ENCODE measurements at places on chromosomes 6 and 20.

GRCh38 chr20:52150440-52151258 lies 40.9 kb downstream of the ZFP64 start:
- DNase-seq = no peak

DNA sequence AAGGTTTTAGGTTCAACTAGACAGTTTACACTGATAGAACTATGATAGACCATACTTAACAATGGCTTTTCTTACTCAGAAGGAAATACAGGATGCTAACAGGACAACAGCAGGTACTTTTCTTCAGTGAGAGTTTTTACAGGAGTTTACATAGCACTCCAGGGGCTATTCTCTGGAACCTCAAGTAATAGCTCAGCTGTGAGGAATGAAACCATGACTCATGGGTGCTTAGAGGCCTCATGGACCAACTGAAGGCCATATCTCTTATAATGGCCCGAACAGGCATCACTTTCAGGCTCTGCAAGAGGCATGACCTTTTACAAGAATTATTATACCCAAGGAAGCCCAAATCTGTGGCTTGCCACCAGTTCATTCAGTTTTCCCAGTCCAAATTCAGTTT lies 31.8 kb downstream of the TREML1 start:
- no peak for DNase-seq

DNA sequence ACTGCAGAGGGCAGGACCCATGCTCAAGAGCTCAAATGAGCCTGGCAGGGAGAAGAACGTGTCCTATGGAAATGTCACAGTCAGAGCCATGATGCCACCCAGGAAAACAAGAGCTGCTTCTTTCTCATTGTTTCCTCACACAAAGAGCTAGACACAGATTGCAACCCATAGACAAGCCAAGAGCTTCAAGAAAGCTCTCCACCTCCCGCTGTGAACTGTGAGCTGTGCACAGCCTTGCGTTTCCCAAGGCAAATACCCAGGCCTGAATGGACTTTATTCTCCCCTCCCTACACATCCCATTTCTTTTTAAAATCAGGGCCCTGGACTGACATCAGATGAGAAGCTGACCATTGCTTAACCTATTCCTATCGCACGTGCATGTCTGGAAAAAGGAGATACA lies 388.8 kb downstream of the RNGTT start:
- no peak for DNase-seq

DNA sequence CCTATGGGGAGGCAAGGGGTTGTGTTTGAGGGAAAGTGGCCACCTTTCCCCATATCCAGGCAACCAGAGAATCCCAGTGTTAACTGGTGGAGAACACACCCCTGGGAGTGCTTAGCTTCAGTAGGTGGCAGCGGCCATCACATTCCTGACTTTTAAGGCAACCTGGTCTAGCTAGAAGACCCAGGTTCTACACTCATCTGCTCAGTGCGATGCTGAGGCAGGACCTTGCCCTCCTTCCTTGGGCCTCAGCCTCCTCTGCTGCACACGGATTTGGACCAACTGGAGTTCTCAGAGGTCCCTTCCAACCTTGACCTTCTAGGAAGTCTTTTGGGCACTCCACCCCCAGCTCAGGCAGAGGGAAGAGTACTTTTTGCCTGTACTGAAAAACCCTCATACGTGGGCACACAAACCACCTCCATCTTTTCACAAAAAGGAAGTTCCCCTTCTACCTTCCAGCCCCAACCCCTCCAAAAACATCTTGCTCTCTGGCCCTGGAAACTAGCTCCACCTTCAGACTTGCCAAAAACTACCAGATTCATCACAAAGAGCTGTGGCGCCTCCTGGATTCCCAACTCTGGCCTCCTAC lies 2.9 kb downstream of the CCND3 start:
- no peak for DNase-seq

GRCh38 chr20:3890398-3890751 lies 1.2 kb downstream of the PANK2 start:
- DNase-seq = no peak

- DNase-seq = no peak
Observed at GRCh38 chr20:32234135-32234808, 26.6 kb downstream of the POFUT1 start.

GRCh38 chr6:14444295-14444972 lies 326.9 kb downstream of the CD83 start:
- no peak for DNase-seq

DNA sequence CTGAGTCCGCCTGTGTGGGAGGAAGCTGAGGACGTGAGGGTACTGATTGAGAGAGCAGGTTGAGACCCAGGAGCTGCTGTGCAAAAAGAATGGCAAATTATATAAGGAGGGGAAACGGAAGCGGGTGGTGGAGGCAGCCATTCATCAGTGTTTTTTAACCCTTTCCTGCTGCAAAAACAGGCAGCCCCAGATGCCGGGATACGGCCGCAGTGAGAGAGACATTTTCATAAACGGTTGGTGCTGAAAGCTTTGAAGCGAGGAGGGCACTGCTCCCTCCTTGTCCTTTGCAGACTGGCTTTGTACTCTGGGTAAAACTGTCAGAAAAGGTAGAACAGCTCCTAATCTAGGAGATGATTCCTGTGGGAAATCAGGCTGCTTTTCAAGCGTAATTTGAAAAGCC lies 56.4 kb downstream of the TTI1 start:
- DNase-seq = no peak

GRCh38 chr20:64138276-64138815 lies 25.9 kb upstream of the MYT1 start:
- DNase-seq = no peak

GRCh38 chr6:41489120-41489851 lies 56.9 kb upstream of the FOXP4 start:
- DNase-seq = no peak

DNA sequence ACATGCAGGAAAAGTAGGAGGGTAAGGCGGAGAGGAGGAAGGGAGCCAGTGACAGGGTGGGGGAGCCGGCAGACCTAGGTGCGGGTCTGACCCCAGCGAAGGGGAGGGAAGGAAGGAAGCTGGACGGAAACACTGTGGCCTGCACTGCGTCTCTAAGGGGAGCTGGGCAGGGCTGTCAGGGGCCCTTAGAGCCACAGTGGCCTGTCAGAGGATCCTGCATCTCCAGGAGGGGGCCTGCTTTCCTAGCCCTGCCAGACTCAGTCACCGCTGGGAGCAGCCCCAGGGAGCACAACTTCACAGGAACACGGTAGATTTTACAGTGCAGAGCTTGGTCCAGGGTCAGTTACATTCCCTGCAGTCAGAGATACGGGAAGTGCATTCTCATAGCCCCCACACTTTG lies 118.2 kb downstream of the PACRG start:
- no peak for DNase-seq

- DNase-seq = no peak
Observed at GRCh38 chr6:156167625-156168071, 609.5 kb upstream of the ARID1B start.

DNA sequence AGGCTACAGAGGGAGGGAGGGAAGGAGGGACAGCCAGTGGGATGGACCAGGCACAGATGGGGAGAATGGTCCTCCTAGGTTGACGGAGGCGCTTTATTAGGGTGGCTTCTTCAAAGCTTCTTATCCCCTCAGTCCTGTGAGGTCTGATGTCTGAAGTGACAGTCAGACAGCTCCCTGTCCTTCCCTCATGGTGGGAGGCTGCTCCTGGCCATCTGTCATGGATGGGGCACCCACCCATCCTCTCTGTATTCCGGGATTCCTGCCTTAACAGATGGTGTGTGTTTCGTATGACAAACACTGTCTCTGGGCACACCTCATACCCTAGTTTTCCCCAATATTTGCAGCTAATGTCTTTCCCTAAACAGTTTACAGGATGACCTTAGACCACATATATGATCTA lies 7.9 kb downstream of the RIN2 start:
- DNase-seq = no peak

All from CD4-positive, alpha-beta T cell treated with Interleukin-15 for 1 hour (primary cell).